Stimulated activated CD8-positive, alpha-beta memory T cell treated with anti-CD3 and anti-CD28 coated beads, Interleukin-4, amount 100 ng/mL, for 24 hours (primary cell): ENCODE measurements at places on chromosomes 7 and 10.

DNA sequence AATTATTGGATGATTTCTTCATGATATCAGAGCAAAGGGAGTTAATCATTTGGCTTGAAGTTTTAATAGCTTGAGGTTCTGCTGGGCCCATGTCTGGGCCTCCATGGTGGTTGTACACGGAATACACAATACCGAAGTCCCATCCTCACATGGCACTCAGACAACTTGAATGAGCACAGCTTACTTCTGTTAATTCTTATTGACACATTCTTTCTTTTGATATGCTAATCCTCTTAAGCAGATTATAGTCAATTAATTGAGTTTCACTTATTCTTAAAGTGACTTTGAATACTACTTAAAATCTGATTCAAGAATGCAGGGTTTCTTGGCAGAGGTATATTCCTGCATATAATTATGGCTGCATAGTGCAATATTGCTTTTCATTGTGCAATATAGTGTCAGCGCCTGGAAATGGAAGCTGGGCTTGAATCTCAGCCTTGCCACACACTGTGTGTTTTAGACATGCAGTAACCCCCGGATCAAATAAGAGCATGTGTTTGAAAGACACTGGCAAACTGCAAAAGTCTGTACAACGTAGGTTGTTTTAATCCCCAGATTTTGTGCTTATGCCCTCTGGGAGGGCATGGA, 543.5 kb upstream of the ADARB2 start:
- DNase-seq: no peak

DNA sequence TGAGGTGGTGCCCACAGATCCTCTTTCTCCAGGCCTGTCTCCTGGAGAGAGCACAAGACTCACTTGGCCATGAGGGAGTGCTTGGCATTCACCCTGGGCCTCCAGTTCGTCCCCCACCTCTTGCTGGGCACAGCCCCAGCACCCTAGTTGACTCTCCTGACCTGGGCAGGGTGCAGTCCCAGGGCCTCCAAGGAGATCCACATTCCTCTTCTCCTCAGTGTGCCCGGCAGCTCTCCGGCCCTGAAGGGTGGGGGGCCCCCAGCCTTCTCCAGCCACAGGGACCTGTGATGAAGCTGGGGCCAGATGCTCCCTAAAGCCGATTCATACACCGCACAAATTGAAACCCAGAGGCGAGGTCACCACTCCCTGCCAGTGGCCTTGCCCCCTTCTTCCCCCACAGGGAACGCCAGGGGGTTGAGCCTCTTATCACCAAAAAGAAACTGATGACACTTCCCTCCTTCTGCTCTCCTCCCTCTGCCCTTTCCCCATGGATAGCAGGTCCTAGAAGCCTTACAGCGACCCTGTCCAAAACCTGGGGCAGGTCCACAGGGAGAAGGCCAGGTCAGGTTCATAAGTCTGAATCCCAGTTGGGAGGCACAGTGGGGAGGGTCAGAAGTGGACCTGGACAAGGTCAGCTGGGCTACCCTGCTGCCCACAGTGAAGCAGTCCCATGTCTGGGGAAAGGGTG, 3.1 kb downstream of the EN2 start:
- no peak for DNase-seq

GRCh38 chr10:50605269-50605950, 18.3 kb downstream of the SGMS1 start:
- DNase-seq: no peak

DNA sequence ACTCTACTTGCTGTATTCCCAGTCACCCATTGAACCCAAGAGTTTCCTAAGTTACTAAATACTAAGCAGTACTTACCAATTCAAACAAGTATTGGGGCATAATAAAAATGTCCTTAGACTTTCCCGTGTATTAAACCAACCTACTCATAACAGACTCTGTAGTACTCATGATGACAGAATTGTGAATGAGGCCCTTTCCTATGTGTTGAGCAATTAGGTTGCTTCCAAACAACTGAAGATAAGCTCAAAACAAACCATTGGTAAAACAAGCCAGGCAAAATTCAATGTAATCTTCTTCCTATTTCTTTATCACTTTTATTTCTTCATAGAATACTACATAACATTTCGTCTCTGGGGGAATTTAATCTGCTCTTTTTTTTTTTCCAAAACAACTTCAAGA, 106.5 kb upstream of the ANK3 start:
- DNase-seq: no peak

GRCh38 chr7:96822824-96823223, 113.2 kb upstream of the SEM1 start:
- DNase-seq: no peak
